C1 segment of cervical spinal cord (tissue), 14 donors: ENCODE measurements at places on chromosomes 3 and 15.
A peak's percentile ranks its signal among the peaks of the same experiment; 100 is the strongest.

DNA sequence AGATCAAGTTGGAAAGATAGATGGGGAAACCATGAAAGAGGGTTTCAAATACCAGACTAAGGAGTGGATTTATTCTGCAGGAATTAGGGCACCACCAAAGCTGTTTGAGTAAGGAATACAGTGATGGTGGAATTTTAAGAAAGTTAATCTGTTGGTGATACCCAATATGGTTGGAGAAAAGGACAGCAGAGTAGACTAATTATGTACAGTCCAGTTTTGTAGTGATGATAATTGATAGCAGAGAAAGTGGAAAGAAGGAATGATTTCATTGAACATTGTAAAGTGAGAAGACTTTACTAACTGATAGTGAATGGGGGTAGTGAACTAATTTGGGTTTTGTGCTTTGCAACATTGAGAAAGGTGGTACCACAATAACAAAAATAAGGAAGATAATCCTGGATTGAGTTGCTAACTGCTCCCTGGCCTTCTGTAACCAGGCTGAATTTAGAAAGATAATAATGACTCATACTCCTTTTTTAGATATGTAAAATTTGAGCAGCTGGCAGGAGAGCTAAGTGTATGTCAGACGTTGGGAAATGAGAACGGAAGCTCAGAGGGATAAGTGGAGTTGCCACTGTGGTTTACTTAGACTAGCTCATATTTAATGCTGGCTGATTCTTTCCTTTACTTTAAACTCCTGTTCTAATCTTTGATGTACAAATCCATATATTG is 16.9 kb downstream of the TCAIM start:
- no peak for DNase-seq

DNA sequence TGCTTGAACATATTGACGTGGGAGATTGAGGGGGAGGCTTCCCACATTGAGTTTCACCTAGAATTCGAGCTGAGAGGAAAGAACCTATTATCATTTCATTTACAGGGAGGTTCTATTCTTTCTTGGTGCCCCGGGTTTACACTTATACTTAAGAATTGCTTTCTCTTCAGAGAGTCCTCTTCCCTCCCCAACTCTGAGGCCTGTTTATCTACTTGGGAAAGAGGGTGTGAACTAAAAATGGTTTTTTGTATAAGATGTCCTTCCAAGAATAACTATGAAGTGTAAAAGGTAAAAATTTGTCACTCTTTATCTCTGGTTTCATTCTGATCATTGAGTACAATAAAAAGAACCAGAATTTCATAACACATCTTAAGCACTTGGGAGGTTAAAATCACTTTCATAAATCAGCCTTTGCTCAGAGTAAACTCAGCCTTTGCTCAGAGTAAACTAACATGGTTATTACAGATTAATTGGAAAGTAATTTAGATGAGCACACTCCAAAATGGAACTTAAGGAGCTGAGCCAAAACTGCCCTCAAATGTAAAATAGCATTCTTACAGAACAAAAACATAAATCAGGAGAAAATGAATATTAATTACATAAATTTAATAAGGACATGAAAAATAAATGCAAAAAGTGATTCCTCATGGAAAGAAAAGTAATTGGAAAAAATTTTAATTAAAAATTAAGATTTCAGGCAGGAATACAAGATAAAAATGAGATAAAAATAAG is 75.2 kb downstream of the GADL1 start:
- DNase-seq: no peak

DNA sequence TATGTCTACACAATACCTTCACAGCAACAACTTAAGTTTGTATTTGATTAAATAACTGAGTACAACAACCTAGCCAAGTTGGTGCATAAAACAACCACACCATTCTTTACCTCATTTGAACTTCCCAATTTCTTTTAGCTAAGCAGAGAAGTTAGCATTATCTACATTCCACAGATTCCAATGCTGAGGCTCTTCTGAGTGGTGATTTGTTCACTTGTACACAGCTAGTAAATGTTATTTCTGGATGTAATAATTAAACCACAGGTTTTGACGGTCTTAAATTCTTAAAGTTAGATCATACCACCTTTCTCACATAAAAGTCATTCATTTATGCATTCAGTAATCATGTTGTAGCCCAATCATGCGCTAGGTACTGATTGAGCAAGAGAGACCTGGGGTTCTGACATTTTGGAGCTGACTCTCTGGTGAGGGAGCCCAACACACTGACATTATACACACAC is 102.5 kb downstream of the SST start:
- DNase-seq: no peak

DNA sequence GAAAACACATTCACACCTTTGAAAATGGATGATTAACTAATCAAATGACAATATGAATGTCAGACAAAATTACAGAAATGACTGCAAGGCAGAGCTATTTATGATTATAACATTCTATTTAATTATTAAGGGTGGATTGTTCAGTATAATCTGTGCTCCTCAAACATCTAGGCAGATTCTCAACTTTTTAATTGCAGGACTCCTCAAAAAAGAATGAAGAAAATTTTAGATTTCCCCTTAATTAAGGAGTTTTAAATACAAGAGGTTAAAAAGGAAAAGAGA is 22.6 kb upstream of the CMC1 start:
- DNase-seq: no peak

DNA sequence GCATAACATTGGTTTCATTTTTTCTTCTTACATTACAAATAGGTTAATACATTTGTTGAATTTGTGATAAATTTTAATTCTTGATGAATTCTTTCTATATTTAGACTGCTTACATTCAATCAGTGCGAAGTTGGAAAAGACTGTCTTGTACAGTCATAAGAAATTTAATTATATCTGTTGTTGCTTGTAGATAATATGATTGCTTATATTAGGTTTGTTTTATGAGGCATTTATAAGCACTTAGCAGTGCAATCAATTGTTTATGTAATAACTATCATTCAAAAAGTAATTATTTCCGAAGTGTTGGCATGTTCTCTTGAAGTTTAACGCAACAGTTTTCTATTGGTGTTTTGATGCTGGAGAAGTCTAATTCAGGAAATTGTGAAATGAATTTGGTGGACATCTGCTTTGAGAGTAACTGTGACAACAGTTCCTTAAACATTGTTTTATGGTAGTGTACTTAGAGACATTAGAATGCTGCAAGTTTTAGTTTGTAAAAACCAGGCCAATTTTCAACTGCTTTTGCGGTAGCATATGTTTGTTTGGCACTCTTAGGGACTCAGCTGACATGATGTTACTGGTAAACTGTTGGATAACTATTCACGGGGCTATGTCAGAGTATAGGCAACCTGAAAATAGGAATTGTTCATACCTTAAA is 99.7 kb downstream of the NAALADL2 start:
- no peak for DNase-seq

GRCh38 chr3:66039590-66039887 is 821 bp upstream of the MAGI1 start:
- DNase-seq: peak; percentile 40

DNA sequence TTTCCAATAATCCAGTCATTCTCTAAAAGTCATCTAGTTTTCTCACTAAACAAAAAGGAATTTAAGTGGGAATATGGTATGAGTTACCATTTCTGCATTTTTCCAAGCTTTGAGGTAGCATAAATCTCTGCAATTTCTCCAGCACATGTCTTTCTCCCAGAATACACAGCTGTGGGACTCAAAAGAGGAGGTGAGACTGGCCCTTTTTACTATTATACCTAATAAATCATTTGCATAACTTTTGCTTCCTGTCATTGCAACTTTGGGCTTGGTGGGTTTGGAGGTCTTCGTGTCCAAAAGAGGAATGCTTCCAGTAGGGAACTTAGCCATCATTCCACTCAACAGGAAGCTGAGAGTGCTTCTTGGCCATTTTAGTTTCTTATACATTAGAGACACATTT is 94.8 kb downstream of the FMN1 start:
- no peak for DNase-seq

GRCh38 chr15:66862111-66862939 is 160.3 kb downstream of the SMAD6 start:
- no peak for DNase-seq
